ENCODE measurements at places on chromosomes 7 and 10.

DNA sequence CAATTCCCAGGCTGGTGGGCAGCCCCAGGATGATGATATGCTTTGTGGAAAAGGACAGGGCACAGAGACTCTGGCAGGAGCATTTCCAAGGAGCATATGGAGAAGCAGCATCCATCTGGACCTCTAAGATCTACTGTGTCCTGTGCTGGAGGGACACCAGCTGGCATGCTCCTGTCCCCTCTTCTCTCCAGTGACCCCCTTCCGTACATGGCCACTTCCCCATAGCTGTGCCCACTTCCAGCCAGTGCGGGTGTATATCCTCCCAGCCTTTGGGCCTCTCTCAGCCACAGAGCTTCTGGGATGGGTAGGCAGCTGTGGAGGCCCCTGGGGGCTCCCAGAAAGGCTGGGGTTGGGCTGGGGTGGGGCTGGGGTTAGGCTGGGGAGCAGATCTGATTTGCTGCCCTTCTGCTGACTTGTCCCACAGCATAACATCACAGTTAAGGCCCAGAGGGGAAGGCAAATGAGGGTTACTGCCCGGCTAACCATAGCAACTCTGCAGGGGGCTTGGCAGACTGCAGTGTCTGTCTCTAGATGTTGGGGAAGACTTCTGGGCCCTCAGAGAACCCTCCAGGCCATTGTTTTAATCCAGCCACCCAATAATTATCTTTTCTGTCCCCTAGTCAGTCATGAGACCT is 6.3 kb downstream of the NPFFR1 start:
- no peak for DNase-seq

- DNase-seq = peak; percentile 27
Observed at GRCh38 chr7:21945454-21946221, at the start of gene CDCA7L. Gene CDCA7L (minus strand): TSS chr7:21945899. CDS start chr7:21945804, 95 bp downstream.

- no peak for DNase-seq
Observed at GRCh38 chr10:62652564-62652963, 152.0 kb upstream of the ADO start.

DNA sequence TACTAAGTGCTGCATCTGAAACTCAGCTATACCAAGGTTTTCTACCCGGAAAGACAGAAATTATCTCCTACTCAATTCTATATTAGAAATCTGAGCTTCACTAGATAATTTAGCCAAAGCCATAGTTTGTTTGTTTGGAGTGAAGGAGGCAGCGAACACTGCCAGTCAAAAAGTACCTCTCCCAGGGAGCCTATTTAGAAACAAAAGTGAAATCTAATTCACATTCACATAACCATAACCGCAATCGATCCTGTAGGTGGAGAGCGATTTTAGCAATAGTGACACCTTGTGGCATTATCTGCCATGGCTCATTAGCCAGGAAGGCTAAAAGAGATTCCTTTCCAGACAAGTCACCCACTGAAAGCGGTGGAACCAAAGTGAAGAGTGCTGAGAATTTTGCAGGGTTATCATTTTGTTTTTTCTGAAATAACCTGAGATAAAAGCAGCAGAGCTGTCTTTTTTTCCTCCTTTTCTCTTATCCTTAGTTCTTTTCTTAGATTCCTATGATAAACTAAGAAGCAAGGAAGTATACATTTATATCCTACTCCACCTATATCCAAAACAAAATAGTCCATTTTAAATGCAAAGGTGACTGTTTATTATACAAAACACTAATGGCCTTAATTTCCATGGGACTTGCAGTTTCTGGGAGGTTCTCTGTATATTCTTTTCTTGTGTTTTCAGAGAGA is 83.7 kb upstream of the BET1 start:
- DNase-seq = no peak

DNA sequence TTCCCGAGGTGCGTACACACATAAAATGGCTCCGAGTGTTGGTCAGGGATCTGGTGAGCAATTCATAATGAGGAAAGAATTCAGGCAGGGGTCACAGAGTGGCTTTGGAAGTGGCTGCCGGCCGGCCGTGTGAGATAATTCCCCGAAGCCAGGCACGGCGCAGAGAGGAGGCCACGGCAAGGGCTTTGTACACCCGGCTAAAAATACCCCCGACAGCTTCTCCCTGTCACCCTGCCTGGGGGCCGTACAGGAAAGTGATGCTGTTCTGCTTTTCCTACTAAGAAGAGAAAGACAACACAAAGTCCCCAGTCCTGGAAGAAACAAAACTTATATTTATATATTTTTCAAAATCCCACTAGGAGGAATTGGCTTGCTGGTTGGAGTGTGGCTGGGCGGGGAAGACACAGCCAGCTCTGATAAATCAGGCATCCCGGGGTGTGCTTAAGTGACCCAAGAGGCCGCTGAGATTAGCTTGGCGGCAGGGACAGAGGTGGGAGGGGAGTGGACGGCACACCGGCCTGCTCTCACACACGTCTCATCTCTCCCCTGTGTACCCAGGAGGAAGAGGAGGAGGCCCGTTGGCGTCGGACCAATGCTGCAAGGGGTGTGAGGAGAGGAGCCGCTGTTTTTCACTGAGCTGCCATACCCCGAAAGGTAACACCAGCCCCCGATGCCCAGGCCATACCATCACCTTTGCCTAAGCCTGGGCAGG is 70.5 kb downstream of the ZMIZ1 start:
- DNase-seq = no peak
